ENCODE measurements at places on chromosomes 2 and 18.

DNA sequence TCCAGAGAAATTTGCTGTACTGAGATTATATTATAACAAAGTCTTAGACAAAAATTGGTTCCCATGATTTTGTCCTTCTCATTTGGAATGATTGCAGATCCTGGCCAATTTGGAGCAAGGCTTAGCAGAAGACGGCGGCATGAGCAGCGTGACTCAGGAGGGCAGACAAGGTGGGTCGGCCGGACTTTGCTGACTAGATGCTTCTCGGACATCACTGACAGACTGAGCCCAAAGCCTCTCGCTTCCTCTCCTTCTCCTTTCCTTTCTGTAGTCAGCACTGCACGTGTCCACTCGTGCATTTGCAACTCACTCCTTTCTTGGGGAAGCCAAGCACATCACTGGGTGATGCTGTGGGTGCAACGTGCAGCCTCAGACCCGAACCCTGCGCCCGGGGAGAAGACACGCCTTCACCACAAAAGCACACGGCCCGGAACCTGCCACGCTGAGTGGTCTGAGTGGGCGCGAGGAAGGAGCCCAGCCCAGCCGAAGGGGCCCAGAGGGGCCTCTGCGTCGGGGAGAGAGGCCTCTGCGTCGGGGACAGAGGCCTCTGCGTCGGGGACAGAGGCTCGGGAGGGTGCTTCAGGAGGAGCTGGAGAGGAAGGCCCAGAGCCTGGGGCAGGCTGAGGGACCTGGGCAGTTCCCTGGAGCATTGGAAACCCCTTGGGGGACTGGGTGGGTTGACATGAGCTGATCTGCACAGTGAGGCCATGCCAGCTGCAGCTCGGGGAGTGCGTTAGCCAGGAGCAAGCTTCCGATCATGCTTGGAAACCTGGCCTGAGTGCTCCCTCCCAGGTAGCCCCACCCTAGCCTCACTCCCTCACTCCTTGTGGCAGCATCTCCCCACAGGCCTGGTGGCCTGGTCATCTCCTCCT, 61.6 kb downstream of the ADI1 start:
- no peak for DNase-seq

- DNase-seq: no peak
These were observed 136.4 kb downstream of the LRP2 start for GRCh38 chr2:169225906-169226305.

DNA sequence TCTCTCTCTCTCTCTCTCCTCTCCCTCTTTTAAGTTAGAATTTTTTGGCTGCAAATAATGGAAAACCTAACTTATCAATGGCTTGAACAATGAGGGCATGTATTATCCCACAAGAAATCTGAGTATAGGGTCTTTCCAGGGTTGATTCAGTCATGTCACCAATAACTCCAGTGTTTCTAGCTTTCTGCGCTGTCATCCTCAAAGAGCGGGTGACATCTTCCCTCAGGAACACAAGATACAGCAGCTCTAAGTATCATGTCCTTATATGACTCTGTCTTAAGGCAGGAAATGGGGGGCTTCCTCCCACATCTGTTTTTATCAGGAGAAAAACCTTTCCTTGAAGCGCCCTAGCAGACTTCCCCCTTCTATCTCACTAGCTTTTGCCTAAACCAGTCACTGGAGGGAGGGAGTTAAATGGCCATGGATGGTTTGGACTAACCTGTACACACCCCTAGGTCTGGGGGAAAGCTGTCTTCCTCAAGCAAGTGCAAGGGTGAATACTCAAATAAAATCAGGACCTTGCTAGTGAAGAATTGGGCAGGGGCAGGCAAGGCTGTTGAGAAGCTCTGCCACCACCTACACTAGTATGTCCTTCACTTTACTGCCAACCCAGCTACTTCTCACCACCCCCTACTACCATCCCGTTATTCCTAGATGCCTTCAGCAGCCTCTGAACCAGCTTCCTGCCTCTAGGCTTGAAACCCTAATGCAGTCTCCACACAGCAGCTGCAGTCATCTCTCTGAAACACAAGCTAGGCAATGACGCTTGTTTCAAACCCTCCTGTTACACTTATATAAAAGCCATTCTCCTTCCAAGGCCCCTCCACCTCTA, 7.5 kb upstream of the TUBA4A start:
- DNase-seq: no peak

DNA sequence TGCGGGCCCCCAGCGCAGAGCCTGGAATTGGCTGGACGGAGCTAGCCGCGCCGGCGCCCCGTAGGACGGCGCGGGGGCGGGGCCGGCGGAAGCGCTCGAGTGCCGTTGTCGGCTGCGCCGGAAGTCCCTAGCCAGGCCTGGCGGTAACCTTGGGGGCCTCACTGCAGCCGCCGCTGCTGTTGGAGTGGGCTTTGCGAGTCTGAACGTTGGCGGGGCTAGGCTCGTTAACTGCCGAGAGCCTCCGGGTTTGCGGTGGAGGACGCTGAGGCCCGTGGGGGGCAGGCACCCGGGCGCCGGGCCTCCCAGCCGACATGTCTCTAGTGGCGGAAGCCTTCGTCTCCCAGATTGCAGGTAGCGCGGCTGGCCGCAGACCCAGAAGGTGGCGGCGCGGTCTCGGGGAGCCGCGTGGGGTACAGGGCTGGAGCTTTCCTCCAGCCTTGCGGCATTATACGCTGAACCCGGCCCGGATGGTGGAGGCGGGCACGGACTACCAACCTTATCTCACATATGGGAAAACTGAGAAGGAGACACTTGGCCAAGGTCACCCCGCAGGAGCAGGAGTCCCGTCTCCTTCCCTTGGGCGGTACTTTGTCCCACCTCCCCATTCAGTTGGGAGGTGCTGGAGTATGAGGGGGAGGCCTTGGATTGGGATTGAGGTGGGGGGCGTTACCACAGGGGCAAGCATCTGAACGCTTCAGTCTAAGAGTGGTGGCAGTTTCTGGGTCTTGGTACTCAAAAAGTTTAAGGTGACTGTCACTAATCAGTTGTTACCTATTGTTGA, at the start of gene MTX2:
MTX2 (plus strand) TSS at position 124 of the 781 bp plus-strand sequence; CDS start at position 312, 188 bp downstream.
- DNase-seq: peak; percentile 58

DNA sequence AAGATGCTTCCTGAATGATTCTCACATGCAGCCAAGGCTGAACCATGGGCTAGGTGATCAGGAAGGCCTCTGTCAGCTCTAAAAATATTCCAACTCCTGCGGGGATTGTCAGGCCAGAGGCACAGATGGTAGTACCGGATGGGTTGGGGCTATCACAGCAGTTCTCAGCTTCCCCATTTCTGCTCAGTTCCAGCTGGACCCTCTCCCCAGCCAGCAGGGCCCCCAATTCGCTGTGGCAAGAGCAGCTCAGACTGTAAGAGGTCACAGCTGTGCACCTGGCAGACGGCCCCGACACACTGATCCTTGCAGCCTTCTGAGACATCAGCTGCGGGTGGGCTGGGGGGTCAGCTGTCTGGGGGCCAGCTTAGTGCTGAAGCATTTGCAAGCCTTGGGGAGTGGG, 43.6 kb upstream of the TCF7L1 start:
- no peak for DNase-seq

GRCh38 chr2:109647636-109648035, 33.5 kb downstream of the SOWAHC start:
- no peak for DNase-seq

GRCh38 chr2:134288814-134289213, 34.9 kb downstream of the MGAT5 start:
- no peak for DNase-seq

DNA sequence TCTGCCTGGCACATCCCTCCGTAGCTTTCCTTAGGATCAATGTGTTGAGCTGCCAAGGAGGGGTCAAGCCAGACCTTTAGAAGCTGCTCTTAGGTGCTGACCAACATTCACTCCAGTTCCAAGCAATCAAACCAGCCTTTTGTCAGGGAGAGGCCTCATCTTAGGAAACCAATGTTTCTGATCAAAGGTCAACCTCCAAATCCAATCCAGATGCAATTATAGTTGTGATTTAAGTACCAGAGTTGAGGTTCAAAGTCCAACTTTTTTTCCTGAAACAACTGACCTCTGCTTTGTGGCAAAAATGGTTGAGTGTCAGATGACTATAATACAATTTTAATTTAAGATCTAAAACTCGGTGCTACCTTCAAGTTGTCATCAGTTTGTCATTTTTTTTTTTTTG, 303.4 kb downstream of the ALK start:
- DNase-seq: no peak

- no peak for DNase-seq
These were observed 56.4 kb upstream of the RBM44 start for GRCh38 chr2:237742191-237742590.

DNA sequence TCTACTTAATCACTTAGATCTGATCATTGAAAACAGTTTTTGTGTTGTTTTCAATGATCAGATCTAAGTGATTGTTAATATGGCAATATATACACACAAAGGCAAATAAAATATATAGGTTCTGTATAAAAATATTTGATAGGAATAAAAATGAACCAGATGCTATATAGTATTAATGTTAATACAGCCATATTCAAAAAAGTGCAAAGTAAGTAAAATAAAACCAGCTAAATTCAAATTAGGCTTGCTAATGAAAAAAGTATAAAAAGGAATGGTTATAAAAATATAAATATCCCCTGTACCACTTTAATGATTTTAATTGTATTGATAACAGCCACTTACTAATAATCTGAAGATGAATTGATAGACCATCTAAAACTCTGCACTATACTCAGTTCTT, 38.4 kb downstream of the VPS54 start:
- DNase-seq: no peak

DNA sequence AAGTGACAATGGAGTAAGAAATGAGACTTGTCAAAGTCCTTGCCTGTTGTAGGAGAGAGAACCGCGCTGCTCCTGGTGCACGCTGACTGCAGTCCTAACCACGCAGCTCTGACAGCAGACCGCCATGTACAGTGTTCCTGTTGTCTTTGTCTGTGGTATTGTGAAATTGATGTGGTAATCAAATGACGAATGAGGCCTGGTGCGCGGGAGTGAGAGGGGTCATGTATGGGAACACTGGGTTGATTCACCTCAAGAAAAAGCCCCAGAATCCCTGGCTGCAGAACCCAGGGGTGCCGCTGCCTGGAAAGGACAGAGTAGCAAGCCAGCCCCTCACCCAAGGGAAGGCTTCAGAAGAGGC, 64.0 kb downstream of the INPP4A start:
- no peak for DNase-seq

DNA sequence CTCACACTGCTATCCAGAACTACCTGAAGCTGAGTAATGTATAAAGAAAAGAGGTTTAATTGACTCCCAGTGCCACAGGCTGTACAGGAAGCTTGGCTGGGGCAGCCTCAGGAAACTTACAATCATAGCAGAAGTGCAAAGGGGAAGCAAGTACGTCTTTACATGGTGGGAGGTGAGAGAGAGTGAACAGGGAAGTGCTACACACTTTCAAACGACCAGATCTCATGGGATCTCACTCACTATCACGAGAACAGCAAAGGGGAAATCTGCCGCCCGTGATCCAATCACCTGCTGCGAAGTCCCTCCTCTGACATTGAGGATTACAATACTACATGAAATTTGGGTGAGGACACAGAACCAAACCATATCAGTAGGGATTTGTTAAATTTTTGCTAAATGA, 150.4 kb upstream of the NXPH2 start:
- no peak for DNase-seq

- no peak for DNase-seq
These were observed 301.1 kb downstream of the ERBB4 start for GRCh38 chr2:212237350-212238095.

DNA sequence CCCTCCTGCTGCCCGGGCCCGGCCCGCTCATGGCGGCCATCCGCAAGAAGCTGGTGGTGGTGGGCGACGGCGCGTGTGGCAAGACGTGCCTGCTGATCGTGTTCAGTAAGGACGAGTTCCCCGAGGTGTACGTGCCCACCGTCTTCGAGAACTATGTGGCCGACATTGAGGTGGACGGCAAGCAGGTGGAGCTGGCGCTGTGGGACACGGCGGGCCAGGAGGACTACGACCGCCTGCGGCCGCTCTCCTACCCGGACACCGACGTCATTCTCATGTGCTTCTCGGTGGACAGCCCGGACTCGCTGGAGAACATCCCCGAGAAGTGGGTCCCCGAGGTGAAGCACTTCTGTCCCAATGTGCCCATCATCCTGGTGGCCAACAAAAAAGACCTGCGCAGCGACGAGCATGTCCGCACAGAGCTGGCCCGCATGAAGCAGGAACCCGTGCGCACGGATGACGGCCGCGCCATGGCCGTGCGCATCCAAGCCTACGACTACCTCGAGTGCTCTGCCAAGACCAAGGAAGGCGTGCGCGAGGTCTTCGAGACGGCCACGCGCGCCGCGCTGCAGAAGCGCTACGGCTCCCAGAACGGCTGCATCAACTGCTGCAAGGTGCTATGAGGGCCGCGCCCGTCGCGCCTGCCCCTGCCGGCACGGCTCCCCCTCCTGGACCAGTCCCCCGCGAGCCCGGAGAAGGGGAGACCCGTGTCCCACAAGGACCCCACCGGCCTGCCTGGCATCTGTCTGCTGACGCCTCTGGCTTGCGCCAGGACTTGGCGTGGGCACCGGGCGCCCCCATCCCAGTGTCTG, 767 bp downstream of the RHOB start:
- DNase-seq: no peak

GRCh38 chr2:240199133-240199870, 58.8 kb upstream of the OTOS start:
- DNase-seq: no peak

DNA sequence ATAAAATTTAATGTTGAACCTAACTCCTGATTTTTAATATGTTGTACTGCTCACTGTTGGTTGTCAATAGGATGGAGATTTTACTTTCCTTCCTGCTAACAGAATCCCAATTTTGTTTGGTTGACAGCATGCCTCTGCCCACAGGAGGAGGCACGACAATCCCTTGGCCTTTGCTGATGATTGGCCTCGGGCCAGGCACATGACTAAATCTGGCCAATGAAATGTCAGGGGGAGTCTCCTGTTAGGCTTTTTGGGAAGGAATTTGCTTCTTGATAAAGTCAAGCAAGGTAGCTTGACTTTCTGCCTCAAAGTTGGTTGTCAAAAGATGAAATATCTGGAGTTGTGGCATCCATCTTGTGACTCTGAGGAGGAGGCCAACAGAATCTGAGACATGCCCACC, 6.8 kb upstream of the TGFA start:
- no peak for DNase-seq

DNA sequence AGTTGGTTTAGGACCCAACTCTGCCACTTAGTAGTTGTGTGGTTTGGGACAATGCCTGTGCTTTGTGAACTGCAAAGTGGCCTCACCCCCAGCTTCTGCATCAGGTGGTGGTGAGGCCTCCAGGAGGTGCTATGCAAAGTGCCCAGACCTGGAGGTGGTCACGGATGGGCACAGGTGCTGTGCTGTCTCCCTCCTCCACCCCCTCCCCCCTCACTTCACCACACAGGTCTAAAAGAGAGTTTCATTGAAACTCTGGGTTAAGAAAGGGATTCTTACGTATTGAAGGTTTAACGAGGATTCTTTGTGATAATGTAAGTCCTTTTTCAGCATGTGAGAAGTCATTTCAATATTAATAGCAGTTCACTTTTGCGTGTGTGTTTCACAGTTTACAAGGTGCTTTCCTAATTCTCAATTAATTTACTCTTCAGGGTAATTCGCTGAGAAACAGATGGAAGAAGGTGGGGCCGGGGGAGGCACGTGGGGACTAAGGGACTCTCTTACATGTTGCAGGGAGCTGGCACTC, 369.9 kb downstream of the LPIN1 start:
- no peak for DNase-seq

DNA sequence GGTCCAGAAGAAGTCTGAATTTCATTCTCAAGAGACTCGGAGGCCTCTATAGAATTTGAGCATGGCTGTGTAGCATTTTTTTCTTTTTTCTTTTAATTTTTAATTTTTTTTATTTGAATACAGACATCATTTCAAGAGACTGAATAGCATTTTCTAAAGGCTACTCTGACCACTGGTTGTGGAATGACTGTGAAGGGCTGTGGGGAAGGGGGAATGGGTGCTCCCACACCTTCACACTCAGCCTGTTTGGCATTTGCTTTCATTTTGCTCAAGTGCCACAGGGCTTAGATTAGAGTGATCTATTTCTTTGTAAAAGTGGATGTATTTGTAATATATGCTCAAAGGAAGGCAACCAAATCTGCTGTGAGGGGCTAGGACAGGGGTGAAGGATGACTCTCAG, 142.0 kb upstream of the SPOPL start:
- no peak for DNase-seq

Data from stimulated activated CD8-positive, alpha-beta memory T cell treated with anti-CD3 and anti-CD28 coated beads, Interleukin-15, amount 100 ng/mL, for 24 hours (primary cell).